ENCODE measurements at places on chromosomes 1 and 21. TPM values are rescaled to one million over a fixed set of nuclear protein-coding genes. Genes with fewer than 3 reads are reported as not detected.

The PCBP3 gene
- total RNA-seq: 2.9 TPM

The NCAM2 gene
- 4.4 TPM for total RNA-seq

The BRINP3 gene
- 5.4 TPM for total RNA-seq

The ERG gene
- total RNA-seq: 17.3 TPM

The IKBKE gene
- total RNA-seq: 0.80 TPM

The KIF14 gene
- total RNA-seq: 0.08 TPM

DNA sequence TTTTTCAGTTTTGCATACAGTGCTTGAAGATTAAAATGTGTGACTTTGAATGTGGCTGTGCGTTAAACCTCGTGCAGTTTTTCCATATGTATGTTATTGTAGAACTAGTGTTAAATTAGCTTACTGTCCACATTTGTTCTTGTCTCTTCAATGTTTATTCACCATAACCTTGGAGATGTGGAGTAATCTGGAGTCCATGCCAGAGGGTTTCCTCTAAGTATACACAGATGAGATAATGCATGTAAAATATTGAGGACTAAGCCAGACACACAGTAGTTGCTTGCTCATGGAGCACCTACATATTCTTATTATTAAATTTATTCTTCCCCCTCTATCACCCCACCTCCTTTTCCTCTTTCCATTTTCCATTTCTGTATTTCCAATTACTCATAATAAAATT, 7.7 kb upstream of the GIPC2 start:
- peaks cover 19% of the 10 kb centered on the region for H3K4me1 ChIP-seq
- H3K36me3 ChIP-seq: no peaks in the 10 kb centered on the region
- no peak overlapping the region for H3K27ac ChIP-seq
- DNase-seq: no peak

- H3K36me3 ChIP-seq: peaks cover 55% of the 10 kb centered on the region
- H3K4me1 ChIP-seq: peaks cover 36% of the 10 kb centered on the region
- H3K27ac ChIP-seq: peak within 1 kb of the TSS; percentile 83
- DNase-seq: peak; percentile 96
- peak within 1 kb of the TSS; percentile 88 for H3K4me3 ChIP-seq
Observed at GRCh38 chr1:23790696-23791515, at the start of gene LYPLA2. TSS of gene LYPLA2 (plus strand) at chr1:23791145. CDS start at chr1:23792683, 1,538 bp downstream.

DNA sequence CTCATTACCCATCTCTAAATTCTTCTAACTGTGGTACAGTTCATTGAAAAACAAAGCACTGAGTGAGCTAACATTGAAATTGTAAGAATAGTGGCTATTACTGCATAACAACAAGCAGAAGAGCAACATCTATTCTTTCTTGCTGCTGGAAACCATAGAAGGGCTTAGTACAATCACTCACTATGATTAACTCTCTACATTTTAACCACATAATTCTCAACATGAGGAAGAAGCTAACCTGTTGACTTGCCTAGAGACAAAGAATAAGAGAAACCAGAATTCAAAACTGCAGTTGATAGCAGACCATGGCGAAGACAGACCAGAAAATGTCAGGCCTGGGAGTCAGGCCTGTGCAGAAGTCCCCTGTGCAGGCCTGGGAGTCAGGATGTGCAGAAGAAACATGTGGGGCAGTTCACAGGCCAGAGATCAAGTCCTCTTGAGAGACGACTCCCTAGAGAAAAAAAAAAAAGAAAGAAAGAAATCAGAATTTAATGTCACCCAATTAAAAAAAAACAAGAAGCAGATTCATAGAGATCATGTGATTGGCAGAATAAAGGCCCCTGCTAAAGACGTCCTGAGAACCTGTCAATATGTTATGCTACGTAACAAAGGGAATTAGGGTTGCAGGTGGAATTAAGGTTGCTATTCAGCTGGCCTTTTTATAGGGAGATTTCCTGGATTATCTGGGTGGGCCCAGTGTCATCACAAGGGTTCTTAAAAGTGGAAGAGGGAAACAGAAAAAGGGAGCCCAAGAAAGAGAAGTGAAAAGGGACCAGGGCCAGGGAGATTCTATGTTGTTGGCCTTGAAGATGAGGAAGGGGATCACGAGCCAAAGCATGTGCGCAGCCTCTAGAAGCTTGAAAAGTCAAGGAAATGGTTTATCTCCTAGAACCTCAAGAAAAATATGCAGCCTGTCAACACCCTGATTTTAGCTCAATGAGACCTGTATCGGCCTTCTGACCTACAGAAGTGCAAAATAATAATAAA, 94.9 kb downstream of the MRPL39 start:
- peaks cover 3% of the 10 kb centered on the region for H3K4me1 ChIP-seq
- H3K36me3 ChIP-seq: no peaks in the 10 kb centered on the region
- H3K27ac ChIP-seq: no peak overlapping the region
- no peaks in the 10 kb centered on the region for H3K27me3 ChIP-seq
- DNase-seq: no peak

DNA sequence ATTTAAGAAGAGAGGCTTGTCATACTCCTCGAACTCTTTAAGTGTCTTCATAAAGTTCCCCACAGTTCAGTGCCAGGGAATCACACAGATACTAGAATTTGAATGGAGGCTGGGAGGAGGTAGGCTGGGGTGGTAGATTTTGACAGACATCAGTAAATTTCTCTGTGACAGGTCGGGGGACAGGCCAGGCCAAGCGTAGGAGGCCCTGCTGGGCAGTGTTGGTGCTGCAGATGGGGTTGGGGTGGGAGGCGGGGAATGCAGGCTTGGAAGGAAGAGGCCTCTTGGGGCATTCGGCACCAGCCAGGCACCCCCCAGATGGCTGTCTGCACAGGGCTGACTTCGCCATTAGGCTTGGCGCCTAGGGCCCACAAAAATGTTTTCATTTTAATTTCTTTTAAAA, 84.0 kb downstream of the MAN1C1 start:
- no peaks in the 10 kb centered on the region for H3K27me3 ChIP-seq
- peak overlapping the region; percentile 31 for H3K4me3 ChIP-seq
- no peaks in the 10 kb centered on the region for H3K36me3 ChIP-seq
- H3K4me1 ChIP-seq: peaks cover 98% of the 10 kb centered on the region
- DNase-seq: no peak

- H3K36me3 ChIP-seq: no peaks in the 10 kb centered on the region
- no peak overlapping the region for H3K27ac ChIP-seq
- no peak for DNase-seq
- no peak overlapping the region for H3K4me3 ChIP-seq
- no peaks in the 10 kb centered on the region for H3K27me3 ChIP-seq
- H3K4me1 ChIP-seq: no peaks in the 10 kb centered on the region
Observed at GRCh38 chr1:79322511-79323027, 316.0 kb upstream of the ADGRL4 start.

- H3K36me3 ChIP-seq: no peaks in the 10 kb centered on the region
- H3K4me3 ChIP-seq: no peak overlapping the region
- H3K4me1 ChIP-seq: no peaks in the 10 kb centered on the region
- no peaks in the 10 kb centered on the region for H3K27me3 ChIP-seq
- no peak overlapping the region for H3K27ac ChIP-seq
Observed at GRCh38 chr1:107359472-107360241, 218.8 kb downstream of the NTNG1 start.

Data from left ventricle myocardium inferior (tissue), 1 donor.